ENCODE measurements at places on chromosomes 11 and 22.

GRCh38 chr11:121503051-121503450 is 50.3 kb upstream of the SORL1-AS1 start:
- DNase-seq = no peak

- DNase-seq = no peak
Observed at GRCh38 chr11:86595451-86595850, 77.0 kb downstream of the ME3 start.

DNA sequence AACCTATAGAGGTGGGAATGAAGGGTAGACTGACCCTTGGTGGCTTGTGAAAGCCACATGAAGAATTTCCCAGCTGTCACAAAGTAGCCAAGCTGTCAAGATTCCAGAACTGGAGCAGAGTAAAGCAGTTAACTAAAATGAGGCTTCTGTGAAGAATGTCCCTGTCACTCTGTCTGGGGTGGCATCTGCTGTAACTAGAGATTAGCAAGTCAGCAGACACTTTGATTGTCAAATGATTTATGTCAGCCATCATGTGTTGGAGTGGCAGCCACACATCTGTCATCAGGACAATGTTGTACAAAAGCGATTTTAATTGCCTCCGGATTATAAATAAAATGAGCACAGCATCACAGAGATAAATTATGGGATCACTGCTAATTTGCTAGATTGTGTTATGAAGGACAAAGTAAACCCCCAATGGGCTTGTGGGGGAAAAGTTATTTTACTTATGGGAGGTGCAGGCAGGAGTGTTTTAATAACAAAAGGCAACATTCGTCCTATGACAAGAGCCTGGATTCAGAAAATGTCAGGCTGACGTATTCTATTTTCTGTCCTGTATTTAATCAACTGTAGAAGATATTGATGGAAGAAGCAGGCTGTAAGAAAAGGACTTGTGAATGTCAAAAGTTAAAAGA is 270.9 kb downstream of the FAM181B start:
- DNase-seq = no peak

GRCh38 chr11:69609351-69609750 is 31.6 kb upstream of the CCND1 start:
- no peak for DNase-seq

- no peak for DNase-seq
Observed at GRCh38 chr11:80417681-80418080, 976.9 kb upstream of the TENM4 start.

DNA sequence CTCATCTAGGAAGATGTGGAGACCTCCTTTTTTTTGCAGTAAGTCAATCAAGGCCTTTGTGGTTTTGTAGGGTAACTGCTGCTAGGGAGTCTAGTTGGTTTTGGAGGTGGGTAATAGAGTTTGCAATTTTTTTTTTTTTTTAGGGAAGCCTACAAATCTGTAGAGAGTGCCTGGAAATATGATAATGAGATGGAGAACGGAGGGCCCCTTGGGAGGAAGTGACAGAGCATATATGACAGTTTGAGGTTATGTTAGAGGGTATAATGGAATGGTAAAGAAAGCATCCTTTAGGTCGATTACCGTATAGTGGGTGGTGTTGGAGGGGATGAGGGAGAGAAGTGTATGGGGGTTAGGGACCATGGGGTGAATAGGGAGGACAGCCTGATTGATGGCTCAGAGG is 98.3 kb downstream of the ELP4 start:
- no peak for DNase-seq
